ENCODE measurements at places on chromosomes 2 and 18.
A peak's percentile ranks its signal among the peaks of the same experiment; 100 is the strongest.

GRCh38 chr2:11967946-11968465, 221.6 kb downstream of the LPIN1 start:
- DNase-seq: no peak

- DNase-seq: no peak
These were observed 14.5 kb downstream of the RPS27A start for GRCh38 chr2:55247025-55247424.

DNA sequence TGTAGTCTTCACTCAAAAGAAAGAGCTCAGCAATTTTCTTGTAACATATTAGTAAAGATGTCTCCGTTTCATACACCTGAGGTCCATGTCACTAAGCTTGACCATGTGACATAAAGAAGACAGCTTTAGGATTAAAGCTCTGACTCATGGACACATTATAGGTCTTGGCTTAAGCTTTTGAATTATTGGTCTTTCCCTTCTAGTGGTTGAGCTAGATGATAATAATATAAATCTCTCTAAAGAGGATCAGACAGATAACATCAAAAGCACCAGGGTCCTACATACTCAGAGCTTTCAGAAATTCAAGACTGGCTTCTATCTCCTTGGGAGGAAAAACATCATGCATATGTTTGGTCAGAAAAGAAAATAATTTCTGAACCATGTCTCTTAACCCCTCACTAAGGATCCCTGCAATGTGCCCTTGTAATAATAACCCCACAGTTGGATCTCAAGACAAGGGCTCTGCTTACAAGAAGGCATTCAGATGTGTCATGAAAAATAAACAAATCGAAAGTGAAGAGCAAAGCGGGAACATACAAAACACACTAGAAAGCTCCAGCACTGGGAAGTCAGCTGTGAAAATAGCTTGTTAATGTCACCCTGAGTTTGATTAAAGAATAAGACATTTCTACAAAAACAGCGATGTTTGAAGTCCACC, 174.5 kb downstream of the PID1 start:
- DNase-seq: no peak

- DNase-seq: no peak
These were observed 97.9 kb upstream of the SOX11 start for GRCh38 chr2:5594249-5594695.

- DNase-seq: no peak
These were observed 126.8 kb upstream of the HS6ST1 start for GRCh38 chr2:128445523-128445900.

GRCh38 chr2:99451280-99451679, 38.5 kb downstream of the REV1 start:
- no peak for DNase-seq

DNA sequence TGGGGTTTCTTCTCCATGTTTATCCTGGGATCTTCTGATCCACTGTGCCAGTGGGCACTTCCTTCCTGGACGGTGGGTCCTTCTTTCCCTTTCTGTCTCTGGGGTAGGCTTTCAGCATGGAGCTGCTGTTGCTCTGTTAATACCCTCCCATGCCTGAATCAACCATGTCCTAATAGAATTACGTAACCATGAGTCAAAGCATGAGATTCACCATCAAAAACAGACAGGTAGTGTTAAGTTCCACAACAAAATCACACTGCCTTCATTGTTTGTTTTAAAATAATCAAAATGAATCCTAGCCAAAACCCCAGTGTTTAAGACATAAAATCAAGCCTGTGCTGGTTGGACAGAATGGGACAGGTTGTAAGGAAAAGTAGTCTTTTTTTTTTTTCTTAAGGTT, 37.5 kb downstream of the GNAL start:
- no peak for DNase-seq

GRCh38 chr2:17915099-17915498, 36.6 kb downstream of the KCNS3 start:
- DNase-seq: no peak

DNA sequence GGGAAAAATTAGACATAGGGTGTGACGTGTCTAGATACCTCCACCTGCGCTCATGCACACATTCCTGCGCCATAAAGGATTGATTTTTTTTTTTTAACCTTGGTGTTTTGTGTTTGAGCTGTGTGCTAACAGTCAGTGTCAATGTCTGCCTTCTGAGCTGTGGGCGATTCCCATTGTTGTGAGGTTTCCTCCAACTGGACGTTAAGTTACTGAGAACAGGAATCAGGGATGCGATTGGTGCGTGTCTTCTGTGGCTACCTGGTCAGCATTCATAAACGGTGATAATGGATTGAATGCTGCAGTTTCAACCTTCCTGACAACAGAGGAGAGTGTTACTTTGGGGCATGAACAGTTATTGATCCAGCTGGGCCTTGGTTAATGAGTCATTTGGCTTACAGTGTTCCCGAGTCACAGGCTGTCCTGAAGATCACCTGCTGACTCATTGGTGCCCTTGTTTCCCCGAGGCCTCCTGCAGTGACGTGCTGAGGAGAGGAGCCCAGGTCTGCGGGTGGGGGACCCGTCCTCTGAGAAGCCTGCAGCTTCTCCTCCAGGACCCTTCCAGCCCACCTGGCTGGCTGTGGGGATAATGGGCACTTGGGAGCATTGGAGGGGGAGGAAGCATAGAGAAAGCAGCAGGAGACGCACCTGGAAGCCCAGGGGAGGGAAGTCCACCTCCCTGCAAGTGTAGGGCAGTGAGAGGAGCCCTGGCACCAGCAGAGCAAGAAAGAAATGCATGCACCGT, 25.8 kb upstream of the CABYR start:
- DNase-seq: no peak

DNA sequence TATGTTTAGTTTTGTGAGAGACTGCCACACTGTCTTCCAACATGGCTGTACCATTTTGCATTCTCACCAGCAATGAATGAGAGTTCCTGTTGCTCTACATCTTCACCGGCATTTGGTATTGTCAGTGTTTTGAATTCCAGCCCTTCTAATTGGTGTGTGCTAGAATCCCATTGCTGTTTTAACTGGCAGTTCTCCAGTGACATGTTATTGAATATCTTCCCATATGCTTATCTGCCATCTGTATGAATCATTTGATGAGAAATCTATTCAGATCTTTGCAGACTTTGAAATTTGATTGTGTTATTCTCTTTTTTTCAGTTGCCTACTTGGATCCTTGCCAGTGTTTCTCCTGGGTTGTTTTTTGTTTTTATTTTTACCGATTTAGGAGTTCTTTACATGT, 99.0 kb downstream of the SNTG2 start:
- peak; percentile 71 for DNase-seq

DNA sequence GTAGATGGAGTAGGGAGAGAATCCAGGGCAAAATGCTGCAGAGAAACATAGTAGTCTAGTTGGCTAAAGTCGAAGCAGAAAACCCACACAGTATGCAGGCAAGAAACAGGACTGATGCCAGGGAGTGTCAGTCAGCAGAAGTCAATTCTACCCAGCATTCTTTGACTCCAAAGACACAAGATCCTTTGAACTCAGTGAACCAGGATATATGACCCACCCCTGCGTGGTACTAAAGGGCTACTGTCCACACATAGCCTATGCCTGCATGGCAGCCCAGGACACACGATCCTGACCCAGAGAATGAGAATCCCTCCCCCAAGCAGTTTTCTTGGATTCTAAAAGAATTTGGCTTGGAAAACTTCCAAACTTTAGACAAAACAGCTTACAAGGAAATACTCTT, 42.5 kb downstream of the ALK start:
- no peak for DNase-seq

DNA sequence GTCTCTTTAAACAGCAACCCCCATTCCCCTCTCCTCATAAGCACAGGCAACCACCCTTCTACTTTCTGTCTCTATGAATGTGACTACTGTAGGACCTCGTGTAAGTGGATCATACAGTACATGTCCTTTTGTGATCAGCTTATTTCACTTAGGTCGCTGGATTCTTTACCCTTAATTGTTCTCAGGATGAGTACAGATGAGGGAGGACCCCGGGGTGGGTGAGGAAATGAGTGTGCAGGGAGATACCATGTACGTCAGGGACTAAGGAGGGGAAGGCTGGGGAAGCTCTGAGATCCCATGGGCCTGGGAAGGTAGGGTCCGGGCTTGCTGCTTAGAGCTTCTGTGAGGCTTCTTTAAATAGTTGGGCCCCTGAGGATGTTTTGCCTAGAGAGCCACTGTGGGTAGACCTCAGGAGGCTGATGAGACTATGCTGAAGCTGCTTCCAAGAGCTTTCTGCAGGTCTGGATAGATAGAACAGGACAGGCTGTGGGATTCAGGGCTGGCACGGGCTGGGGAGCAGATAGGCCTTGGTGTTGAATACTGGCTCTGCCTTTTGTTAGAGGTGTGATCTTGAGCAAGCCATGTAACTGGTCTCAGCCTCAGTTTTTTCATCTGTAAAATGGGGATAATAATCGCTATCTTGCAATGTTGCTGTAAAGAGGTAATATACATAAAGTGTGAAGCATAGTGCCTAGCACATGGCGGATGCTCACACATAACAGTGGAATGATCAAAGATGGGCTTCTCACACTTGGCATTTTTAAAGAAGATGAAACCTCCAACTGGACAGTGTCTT, 155.3 kb downstream of the PRKCE start:
- no peak for DNase-seq

DNA sequence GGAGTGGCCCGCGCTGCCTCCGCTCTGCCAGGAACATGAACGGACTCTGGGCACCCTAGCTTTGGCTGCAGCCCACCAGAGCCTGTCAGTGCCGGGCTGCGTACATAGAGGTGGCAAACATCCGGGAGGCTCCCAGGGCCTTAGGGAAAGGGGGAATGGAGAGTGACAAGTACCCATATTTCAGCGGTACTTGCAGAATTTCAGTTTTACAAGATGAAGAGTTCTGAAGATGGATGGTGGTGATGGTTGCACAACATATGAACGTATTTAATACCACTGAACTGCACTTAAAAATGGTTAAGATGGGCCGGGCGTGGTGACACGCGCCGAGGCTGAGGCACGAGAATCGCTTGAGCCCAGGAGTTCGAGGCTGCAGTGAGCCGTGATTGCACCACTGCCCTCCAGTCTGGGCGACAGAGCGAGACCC, 873 bp downstream of the MTHFD2 start:
- DNase-seq: no peak

DNA sequence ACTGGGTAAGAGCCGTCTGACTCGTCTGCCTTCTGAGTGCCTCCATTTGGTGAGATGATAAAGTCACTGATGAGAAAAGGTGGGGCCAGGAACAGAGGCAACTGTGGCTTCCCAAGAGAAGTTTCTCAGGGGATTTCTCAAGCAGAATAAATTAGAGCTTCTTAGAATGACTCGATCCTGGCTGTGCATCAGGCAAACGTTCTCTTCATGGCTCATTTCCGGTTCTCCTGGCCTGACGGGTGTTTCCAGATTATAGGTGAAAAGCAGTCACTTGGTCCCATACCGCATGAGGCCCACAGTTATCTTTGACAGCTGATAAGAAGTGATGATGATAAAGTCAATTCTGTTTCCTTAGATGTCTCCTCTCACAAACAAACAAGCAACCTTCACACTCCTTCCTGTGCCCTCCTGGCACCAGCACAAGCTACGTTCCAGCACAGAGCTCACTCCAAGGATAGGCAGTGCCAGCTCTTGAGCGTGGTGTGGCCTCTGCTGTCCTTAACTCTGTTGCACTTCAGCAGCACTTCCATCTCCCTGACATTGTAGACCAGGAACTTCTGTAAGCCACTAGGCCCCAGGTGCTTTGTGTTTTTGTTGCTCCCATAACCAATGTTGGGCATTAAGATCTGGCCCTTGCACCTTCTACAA, 37.8 kb upstream of the KCNF1 start:
- no peak for DNase-seq

- DNase-seq: peak; percentile 15
These were observed 72.4 kb downstream of the CERS6 start for GRCh38 chr2:168528469-168528868.

Data from non-pigmented ciliary epithelial cell (primary cell).